ENCODE measurements at places on chromosomes 3 and 15.

- no peak for DNase-seq
Measured at GRCh38 chr3:179318876-179319275, 4.0 kb upstream of the ZNF639 start.

- no peak for DNase-seq
Measured at GRCh38 chr3:141100112-141100511, 49.0 kb downstream of the SPSB4 start.

- no peak for DNase-seq
Measured at GRCh38 chr3:195247086-195247862, 23.7 kb downstream of the XXYLT1 start.

DNA sequence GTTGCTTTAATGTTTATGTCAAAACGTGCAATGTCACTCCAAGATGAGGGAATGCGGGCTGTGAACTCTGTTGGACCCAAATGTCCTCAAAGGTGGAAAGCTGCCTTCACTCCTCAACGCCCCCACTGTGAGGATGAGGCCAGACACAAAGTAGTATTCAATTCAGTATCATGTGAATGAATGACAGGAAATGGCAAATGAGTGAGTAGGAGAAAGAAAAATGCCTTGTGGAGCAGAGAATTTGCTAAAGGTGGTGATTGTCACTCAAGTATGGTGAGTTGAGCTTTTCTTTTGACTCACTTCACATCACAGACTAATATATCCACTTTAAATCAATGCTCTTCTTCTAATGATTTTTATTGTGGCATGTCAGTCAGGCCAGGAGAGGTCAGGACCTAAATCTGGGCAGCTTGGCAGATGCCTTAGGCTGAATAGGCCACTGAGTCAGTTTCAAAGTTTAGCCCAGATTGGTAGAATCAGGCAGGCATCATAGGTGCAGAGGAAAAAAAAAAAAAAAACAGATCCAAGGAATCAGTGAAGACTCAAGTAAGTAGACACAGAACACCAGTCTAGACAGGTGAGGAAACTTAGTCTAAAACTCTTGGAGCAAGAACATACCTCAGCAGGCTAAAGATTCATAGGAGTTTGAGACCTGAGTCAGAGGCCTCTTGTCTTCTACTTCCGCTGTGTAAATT, 71.0 kb upstream of the ZBED2 start:
- no peak for DNase-seq

DNA sequence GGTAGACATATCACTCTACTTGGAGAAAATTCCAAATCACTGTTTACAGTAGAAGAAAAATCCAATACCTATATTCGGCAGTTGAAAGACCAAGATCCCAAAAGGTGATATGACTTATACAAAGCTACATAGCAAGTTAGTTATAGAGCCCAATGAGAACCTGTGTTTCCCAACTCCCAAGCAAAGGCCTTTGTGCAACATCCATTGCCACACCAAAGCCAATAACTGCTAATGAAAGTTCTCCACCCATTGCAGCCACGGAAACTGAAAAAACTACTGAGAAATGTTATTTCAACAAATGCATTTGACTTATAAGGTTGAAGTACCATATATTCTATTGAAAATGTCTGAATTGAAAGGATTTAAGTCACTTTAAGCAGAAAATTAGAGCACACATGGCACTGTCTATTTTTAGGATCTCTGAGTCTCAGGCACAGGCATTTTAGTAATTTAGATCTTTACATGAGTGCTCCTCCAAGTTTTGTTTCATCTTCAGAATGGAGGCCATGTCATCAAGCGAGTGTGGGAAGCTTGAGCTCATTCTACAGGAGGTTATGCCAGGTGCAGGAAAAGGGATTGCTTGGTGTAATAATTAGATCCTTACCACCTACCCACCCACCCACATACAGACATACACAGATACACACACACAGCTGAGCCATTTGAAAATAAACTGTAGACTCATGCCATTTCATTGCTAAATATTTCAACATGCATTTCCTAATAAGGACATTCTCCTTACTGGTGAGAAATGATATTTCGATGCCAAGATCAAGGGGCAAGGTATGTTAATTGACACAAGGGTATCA, 19.7 kb upstream of the ANO10 start:
- no peak for DNase-seq

DNA sequence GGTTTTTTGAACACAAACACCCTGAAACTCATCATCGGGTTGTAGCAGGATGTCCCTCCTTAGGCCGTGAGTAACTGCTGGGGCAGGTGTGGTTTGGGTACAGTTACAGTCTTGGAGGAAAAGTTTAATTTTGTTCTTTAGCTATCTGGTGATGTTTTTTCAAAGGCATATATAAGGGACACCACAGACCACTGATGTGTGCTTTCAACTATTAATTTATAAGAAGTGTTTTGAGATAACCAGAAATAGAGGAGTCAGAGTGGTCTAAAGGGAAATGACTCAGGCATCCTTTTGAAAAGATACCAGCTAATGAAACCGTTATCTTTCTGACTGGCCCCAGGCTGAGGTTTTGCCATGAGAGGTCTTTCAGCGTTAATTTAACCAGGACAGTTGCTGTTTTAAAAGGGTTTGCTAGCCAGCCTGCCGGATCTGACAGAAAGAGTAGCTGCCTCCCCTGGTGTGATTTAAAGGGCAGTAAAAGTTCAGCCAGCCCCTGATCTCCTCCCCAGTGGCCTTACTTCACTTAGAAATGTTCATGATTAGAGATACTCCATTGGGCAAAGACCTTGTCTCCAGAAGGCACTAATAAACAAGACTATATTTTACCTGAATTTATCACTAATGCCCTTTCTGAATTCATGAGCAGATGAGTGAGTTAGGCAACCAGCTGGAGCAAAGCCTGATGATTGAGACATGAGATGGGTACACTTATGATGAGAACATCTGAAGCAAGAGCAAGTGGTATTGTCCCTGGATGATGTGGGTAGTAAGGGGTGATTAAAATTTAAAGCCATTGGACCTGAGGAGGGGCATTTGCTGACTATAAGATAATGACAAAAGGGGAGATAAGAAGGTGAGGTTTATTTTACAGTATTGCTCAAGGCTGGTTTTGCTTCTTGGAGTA, 482.5 kb upstream of the TBL1XR1 start:
- no peak for DNase-seq

DNA sequence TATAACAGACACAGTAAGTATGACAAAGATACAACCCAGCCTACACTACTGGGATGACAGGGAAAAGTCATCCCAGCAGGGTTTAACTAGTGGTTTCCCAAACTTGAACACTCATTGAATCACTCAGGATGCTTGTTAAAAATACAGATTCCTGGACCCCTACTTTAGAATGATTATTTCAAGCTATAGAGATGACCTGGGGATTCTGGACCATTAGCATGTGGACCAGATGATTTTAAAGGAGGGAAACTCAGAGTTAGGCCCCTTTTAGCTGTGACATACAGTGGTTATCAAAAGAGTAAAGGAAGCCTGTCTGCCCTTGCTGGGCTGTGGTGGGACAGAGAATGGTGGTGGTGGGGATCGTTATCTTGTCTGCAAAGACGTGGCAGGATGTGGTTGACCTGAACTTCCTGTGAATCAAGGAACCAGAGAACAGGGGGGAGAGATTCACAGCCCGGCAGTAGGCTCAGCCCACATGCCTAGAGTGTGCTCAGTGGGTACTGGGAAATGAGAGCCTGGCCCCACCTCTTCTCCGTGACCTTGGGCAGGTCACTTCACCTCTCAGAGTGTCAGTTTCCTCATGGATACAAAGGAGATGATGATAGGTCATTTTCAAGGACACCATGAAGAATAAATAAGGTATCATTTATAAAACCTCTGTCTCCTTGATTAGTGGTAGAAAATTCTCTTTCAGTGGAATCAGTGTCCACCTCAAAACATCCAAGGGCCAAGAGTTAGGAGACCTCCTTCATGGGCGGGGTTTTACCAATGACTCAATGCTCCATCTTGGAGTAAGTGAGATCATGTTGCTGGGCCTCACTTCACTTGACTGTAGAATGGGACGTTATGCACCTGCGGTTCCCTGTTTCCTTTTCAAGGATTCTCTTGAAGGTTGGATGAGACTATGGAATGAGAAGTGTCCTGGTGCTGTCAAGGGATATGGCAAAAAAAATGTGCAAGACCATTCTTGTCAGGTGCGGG, 306.5 kb downstream of the RPLP1 start:
- peak; percentile 87 for DNase-seq

- DNase-seq, result no peak
Measured at GRCh38 chr15:86906376-86906775, 826.7 kb downstream of the AGBL1 start.

DNA sequence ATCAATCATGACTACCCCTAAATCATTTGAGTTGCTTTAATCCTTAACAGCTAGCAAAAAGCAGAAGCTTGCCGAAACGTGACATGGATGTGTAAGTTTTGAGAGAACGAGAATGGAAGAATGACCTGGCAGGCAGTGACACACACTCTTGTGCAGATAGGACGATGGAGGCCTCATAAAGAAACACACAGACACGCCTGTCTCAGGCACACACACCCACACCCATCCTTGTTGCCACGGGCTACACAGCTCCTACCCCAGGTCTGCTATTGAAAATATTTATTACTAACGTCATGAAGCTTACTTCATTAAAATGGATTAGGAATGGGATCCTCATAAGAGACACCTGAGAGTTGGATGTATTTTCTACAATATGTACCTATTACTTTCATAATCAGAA, 8.5 kb downstream of the MYO5C start:
- DNase-seq, result no peak

- DNase-seq, result no peak
Measured at GRCh38 chr15:42329161-42329560, 30.1 kb upstream of the CAPN3 start.

- no peak for DNase-seq
Measured at GRCh38 chr3:70064194-70064779, 64.8 kb downstream of the SAMMSON start.

DNA sequence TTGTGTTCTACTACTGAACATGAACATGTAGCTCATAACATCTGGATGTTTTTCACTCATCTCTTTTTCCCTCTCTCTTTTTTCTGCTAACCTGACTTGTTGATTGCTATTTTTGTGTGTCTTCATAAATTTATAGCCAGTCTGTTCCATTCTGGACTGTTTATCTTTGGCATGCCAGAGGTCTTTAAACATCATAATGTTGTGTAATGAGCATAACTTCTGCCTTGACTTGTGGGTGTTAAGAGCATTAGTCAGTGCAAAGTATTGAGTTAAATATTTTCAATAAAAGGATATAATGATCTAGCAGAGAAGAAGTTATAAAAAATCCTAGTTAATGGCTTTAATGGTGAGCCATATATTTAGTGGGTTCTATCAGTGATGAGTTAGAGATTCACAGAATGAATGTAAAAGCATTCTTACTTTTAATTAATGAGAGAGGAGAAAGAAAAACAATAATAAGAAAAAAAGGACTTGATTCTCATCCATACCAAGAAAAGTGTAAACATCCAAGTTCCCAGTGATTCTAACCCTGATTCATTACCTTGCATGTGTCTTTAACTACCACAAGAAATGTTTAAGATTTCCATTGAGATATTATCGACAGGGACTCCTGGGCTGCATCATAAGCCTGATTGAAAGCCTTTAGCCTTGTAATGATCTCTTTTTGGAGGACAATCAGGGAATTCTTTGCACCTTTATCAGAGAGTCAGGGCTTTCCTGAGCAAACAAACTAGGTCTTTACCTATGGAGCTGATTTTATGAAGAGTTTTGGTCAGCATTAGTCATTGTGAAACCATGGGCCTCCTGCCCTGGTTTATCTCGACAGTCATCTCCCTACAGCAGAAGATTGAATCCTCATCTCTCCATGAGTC, 22.9 kb downstream of the MITF start:
- no peak for DNase-seq

Data from CD4-positive, alpha-beta T cell (primary cell).